HCT116 (cell line): ENCODE measurements at places on chromosomes 7 and 10.

- peak; percentile 84 for DNase-seq
Measured at GRCh38 chr10:91908337-91909116, 759 bp downstream of the FGFBP3 start.

DNA sequence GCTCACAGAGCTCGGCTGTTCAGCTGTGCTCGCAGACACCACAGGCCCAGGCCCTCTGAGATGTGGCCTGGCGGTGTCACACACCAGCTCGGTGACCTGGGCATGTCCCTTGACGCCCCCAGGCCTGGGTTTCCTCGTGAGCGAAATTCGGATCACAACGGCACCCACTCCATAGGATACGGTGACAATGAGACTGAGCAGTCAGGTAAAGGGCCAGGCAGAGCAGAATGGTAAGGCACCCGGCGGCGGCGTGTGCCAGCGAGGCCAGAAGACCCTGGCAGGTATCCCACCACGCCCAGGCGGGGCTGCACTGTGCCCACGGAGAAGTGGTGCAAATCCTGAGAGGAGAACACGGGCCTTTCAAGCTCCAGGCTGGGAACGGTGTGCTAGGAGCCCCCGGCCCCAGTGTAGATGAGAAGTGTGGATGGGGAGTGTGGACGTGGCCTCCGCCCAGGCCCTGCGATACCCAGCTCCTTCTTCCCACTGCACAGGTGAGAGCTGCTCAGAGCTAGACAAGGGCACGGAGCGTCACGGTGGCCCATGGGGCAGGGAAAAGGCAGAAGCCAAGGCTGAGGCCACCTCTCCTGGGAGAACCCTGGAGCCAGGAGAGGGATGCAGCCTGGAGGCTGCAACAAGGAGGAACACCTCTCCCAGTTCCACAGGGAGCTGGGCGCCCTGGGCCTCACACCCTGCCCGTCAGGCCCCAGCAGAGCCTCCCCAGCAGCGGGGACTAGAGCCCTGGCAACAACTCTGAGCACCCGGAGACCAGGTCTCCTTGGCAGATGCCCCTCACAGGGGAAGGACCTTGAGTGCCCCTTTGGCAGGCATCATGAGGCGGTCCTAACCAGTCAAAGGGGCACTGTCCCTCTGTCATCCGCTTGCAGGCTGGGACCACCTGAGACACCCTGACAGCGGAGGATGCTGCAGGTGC is 219.1 kb downstream of the MAD1L1 start:
- no peak for DNase-seq

DNA sequence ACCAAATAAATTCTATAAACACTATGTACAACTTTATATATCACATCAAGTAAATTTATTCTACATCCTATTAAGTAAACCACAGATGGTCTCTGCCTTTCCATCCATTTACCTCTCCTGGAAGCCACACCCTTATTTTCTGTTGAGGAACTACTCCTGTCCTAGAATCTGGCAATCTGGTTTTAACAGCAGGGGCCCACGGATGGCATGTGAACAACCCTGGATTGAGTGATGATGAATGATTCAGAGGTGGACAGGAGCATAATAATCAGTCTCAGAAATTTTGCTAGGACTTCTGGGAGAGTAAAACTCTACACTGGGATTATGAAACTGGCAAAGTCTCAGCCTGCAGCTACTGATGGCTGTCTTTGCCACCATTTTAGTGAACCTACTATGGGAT is 54.1 kb downstream of the CDK6 start:
- no peak for DNase-seq

- DNase-seq: no peak
Measured at GRCh38 chr10:55800602-55801352, 560.3 kb downstream of the ZWINT start.

- DNase-seq: peak; percentile 21
Measured at GRCh38 chr10:43255634-43256431, 11.0 kb downstream of the RASGEF1A start.

GRCh38 chr7:102287981-102288278 is 1.3 kb downstream of the SH2B2 start:
- DNase-seq: no peak

GRCh38 chr10:93392121-93392520 is 90.0 kb downstream of the MYOF start:
- DNase-seq: no peak

DNA sequence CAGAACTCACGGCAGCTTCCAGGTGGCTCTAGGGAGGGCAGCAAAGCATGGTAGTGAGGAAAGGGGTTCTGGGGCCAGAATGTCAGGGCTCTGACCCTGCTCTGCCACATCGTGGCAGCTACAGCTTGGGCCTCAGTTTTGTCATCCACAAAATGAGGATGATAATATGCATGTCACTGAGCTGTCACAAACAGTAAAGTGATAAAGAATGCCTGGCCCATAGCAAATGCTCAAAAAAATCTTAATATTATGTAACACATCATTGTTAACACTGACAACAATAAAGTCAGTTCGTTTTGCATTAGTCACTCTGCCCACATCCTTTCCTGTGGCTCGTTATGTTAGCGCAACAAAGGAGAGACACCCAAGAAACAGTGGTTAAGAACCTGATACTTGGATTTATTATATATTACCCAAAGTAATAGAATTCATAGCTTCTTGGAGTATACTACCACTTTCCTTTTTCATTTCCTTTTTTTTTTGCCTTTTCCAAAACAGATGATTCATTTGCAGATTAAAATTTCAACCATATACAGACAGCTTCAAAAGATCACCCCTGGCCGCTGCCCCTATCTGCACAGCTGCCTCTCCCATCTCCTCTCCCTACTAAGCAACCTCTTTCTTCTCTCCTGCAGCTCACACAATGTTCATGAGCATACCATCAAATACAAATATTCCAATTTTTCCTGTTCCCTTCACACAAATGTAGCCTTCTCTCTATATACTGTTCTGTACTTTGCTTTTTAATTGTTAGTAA is 45.5 kb upstream of the DDC start:
- DNase-seq: no peak

DNA sequence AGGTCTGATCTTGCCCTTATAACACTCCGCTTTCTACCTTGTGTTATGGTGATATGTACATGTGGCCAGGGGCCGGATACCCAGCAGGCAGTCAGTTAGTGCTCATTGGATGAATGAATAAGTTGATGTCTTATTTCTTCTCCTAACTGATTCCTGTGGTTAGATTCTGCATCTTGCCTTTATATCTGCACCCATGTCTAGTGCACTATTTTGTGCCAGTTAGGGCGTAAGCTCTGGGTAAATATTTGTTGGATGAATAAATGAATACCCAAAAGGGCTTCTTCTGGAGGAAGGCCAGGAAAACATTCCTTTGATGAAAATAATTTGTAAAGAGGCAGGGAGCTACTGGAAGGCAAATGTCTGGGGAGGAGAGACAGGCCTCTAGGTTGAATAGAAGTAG is 148.2 kb downstream of the CHN2 start:
- no peak for DNase-seq

DNA sequence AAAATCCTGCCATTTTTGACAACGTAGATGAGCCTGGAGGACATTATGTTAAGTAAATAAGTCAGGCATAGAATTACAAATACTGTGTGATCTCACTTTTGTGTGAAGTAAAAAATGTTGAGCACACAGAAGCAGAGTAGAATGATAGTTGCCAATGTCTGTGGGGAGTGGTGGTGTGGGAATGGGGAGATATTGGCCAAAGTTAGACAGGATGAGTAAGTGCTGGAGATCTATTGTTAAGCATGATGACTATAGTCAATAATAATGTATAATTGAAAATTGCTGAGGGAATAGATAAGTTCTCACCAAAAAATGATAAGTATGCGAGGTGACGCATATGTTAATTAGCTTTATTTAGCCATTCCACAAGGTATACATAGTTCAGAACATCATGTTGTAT is 92.0 kb downstream of the GPR85 start:
- DNase-seq: no peak

GRCh38 chr7:44767912-44768627 is 19.4 kb downstream of the ZMIZ2 start:
- DNase-seq: no peak

- no peak for DNase-seq
Measured at GRCh38 chr7:40987571-40987970, 715.3 kb downstream of the INHBA start.

DNA sequence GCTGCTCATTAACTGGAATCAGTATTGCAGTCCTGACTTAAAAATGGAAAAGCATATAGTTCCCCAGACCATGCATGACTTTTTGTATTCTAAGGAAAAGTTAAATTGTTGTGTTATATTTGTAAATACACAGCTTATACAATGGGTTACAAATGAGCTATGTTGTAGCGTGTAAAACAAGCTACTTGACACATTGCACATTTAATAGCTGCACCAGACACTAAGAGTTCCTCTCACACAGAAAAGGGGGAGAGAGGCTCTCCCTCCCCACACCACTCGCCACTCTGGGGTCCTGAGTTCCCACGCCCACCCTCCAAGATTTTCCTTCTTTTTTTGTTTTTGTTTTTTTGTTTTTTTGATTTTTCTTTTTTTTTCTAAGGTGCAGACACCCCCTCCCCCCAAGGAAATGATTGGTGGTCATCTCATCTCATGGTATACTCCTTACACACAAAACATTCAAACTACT is 6.3 kb downstream of the KLF6 start:
- DNase-seq: no peak

GRCh38 chr7:25727446-25727845 is 424.6 kb upstream of the NFE2L3 start:
- DNase-seq: no peak

DNA sequence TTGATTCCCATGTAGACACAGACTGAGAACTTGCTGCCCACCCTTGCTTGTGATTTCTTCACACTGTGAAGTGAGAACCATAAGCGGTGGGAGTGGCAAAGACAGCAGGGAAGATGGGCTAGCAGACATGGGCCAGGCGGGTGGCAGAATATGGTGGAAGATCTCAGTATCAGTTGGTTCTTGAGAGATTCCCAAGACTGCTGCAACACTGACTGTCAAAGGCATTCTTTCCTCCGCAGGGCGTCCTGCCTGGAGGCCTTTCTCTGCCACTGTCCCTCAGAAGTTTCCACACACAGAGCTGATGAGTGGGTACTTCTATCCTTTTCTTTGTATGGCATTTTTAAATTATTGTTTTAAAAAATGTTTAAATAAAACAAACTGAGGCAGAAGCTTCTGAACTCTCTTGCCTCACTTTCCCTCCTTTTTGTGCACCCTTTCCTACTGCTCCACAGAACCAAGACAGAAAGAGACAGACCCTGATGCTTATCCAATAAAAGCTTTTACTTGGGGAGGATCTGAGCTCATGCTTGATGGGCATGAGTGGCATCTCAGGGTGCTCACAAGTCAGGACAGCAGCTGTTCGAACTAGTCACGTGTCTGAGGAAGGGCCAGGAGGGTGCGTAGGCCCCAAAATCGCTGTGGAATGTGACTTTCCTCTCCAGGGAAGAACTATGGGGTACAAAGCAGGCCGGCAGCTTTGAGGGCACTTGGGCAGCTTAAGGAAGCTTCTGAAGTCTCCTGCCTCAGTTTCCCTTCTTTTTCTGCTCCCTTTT is 104.7 kb upstream of the PCGF5 start:
- DNase-seq: no peak

- no peak for DNase-seq
Measured at GRCh38 chr10:30600005-30600404, 29.5 kb downstream of the LYZL2 start.

GRCh38 chr10:125037145-125037877 is 95.4 kb downstream of the ZRANB1 start:
- peak; percentile 85 for DNase-seq

DNA sequence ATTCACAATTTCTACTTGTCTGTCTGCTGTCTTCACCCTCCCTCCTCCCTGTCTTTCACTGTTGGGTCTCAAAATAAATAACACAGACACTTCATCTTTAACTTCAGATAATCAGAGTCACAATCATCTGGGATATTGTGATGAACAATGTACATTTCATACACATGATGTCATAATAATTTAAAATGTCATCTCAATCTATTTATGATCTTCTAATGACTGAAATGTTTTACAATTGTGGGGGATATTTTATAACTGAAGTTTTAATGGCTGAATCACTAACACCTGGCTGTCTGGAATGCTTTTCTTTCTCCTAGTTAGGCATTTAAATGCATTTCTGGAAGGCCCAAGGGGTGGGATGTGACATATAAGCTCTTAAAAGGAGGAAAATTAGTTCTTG is 859.8 kb downstream of the LRMDA start:
- no peak for DNase-seq

DNA sequence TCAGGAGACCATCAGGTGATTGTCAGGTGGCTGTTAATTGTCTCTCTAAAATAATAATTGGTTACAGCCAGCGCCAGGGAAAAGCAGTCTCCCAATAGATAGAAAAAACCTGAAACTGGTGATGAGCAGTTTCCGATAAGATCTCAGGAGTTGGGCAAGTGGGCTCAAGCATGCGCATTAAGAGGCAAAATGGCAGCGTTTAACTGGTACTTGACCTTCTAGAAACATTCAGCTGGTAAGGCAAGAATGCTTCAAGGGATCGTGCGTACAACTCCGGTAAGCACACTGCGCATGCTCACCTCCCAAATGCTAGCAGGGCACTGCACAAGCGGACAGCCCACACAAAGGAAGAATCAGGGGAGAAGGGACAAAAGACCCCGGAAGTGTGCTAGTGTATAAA is 48.5 kb downstream of the BLNK start:
- DNase-seq: no peak

DNA sequence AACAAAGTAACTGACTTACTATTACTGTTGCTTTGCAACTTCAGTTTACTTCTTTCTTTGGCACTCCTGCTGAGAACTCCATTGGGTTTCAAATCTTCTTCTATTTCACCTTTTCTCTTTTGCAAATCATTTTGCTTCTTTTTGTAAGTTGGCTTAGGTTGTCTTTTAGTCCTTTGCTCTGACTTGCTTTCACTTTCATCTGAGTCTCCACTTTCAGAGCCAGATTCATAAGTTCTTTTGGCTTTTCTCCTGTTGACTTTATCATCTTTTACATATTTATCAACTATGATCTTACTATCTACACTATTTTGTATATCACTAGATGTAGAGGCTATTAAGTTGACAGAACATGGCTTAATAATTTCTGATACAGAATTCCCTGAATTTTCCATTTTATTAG is 73.4 kb downstream of the NRBF2 start:
- no peak for DNase-seq

DNA sequence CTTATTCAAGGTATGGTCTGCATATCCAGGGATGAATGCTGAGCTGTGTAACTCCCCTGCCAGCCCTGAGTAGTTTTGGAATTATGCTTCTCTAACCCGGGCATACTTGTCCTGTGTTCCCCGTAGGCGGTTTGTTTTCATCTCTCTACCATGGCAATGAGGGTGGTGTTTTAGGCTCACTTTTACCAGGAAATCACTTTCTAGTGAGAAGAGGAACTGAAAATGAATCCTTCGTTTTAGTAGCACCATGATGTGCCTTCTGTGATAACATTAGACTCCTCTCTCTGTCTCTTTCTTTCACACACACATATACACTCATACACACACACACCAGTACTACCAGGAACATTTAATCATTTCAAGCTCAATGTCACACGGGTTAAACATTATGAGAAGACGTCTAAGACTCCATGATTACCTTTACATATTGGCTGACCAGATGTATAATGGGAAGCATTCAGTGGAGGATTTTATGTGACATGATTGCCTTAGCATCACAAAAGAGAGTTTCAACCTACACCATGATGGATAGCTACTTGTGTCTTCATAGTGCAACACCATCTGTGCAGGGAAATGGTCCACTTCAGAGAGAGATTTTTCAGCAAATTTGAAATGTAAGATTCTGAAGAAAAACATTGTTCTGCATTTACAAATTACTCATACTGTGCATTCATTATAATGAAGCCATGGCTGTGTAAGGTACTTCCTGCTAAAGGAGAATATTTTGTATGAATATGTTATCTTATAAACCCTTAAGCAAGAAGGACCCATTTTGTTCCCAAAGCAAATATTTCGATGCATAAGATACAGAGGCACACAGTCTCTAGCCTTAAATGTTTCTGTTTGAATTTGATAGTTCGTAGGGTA is 31.0 kb upstream of the PFKP start:
- no peak for DNase-seq
